ENCODE measurements at places on chromosomes 5 and 9.

- DNase-seq = no peak
Measured at GRCh38 chr5:4758996-4759395, 381.1 kb upstream of the ADAMTS16 start.

- no peak for DNase-seq
Measured at GRCh38 chr5:72267685-72268084, 52.4 kb downstream of the MRPS27 start.

DNA sequence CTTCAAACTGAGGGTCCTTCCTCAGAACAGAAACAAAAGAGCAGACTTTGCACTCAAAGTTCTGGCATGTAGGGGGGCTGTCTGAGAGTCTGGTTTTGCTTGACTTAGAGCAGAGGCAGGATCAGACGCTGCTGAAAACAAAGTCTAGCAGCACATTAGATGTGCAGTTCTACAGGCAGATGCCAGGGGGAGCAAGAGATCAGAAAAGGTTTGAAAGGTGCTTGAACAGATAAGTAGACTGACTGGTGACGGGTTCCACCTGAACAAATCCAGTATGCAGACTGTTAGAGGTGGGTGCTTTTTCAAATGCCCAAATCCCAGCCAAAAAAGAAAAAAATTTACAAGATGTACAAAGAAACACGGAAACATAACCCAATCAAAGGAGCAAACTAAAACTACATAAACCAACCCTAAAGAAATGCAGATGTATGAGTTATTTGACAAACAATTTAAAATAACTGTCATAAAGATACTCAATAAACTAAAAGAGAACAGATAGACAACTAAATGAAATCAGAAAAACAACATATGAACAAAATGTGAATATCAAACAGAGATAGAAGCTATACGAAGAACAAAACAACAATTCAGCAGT is 194.7 kb upstream of the FREM1 start:
- DNase-seq = peak; percentile 15

- DNase-seq = no peak
Measured at GRCh38 chr9:121160025-121160424, 41.6 kb downstream of the RAB14 start.

DNA sequence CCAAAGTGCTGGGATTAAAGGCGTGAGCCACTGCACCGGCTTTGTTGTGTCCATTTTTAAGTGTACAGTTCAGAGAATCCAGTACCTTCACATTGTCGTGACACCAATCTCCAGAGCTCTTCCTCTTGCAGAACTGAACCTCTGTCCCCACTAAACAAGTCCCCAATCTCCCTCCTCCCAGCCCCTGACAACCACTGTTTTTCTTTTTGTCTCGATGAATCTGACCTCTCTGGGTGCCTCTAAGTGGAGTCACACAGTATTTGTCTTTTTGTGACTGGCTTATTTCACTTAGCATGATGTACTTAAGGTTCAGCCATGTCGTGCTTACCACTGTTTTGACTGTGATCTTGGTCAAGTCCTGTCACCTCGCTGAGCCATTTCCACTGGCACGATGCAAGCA is 1.6 kb downstream of the WDR38 start:
- no peak for DNase-seq

- no peak for DNase-seq
Measured at GRCh38 chr5:169160405-169160901, 140.5 kb downstream of the SLIT3 start.

DNA sequence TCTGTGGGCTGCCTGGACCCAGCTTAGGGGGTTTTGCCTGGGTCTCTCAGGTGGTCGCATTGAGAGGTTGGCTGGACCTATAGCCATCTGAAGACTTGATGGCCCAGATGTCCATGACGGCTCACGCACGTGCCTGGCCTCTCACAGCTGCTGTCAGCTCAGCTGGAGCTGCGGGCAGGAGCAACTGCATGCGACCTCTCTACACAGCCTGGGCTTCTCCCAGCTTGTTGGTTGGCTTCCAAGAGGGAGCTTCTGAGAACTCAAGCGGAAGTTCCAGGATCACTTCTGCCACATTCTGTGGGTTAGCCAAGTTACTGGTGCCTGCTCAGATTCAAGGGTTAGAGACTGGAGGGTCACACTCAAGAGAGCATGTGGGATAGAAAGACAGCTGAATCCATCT is 99.2 kb downstream of the DAPK1 start:
- no peak for DNase-seq

DNA sequence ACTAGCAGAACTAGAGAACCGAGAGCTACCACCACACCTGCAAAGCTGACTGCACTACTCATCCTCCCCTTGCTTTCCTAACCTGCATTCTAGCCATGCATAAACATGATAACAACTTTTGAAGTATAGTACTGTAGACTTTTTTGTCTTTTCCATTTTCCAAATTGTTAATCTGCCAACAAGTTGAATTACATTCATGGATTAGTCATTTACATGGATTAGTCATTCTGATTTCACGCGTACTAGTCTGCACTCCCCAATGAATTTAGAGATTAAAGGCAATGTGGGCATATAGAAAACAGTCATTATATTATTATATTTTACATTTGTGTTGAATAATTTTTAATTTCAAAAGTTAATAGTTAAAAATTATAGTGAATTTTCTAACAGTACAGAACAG is 81.4 kb downstream of the EDIL3 start:
- no peak for DNase-seq

DNA sequence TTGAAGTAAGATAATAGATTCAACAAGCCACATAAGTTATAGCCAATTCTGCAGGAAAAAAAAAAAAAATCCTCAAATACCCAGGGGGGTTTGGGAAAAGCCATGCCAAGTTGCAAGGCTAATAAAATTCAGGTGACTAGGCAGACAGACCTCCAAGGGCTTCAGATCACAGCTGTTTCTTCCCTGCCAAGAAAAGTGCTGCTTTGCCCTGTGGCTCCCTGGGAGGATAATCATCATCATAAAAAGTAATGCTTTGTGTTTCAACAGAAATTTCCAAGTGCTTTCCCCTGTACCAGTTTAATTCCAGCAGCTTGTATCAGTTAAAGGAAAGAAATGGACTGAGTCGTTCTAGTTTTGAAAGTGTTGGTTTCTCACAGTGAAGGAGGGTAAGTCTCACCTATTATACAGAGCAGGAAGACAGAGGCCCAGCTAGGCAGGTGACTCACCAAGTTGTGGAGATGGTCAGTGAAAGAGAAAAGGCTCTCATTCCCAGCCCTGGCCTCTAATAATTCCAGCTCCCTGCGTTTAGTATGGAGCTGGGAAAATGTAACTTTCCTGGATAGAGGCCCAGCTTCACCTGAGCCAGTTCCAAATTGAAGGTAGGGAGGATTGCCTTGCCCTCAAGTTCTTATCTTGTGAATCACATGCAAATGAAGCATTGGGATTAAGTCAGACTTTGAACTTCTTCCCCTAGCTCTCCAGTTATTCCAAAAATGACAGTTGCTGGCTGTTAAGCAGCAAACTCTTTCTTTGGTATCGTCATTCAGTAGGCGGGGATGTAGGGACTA is 263.4 kb downstream of the GRIA1 start:
- no peak for DNase-seq

DNA sequence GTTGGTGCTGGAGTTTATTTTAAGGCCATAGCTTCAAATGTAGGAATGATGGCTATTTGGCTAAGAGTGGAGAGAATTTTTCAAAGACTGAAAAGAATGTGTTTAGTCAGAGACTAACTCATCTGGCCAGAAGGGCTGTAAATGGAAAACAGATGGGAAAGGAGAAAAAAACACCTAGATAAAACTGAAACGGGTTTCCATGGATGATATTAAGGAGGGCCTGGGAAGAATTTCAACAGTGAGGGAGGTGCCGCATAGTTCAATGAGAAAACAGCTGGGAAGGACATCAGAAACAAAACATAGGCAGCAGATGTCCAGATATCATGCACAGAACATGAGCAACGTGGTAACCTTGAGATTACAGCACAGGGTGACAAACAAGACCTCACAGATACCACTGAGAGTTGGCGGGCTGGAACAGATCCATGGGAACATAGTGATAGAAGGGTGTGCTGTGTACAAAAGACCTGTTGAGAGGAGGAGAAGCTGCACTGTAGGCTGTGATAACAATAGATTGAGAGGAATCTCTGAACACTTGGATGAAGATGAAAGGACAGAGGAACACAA is 31.2 kb upstream of the RAD23B start:
- DNase-seq = no peak

- DNase-seq = no peak
Measured at GRCh38 chr9:6938447-6938846, 180.7 kb downstream of the KDM4C start.

- DNase-seq = no peak
Measured at GRCh38 chr9:136372561-136373299, 739 bp downstream of the CARD9 start.

DNA sequence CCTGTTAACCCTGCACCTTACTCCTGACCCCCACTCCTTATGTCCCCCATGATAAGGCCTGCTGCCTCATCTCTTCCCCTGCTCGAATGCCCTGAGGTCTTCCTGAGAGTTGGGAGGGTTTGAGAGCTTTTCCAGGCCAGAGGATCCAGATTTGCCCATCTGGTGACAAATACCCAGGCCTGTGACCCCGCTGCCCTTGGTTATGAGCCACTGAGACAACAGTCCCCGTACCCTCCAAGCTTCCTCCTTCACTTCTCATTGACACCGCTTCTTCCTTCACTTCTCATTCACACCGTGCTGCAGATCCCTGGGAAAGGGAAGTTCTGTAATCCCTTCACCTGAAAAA is 593 bp downstream of the GM2A start:
- DNase-seq = no peak

GRCh38 chr5:125559296-125559695 is 812.9 kb upstream of the ZNF608 start:
- no peak for DNase-seq

DNA sequence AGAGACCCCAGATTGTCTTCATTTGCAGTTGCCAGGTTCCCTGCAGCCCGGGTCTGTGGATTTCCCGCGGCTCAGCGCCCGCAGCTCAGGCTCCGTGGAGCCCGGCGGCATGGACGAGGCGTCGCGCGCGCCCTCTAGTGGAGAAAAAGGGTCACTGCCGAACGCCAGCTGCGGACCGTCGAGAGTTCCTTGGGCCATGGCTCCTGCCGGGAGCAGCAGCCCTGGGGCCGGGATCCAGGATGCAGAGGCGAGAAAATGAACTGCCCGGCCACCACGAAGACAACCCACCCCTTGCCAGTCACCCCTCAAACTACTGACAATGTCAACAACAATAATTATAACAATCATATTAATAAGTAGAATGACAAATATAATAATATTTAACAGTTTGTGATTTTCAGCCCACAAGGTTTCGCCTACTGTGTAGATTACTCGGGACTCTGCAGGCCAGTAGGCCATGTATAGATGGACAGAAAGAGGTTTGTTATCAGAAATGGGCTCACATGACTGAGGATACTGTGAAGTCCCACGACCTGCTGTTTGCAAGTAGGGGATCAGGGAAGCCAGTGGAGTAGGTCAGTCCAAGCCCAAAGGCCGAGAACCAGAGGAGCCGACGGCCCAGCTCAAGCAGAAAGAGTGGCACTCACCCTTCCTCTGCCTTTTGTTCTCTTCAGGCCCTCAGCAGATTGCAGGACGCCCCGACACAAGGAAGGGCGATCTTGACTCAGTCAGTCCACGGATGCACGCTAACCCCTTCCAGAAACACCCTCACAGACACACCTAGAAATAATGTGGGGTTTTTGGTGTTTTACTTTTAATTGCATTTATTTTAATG is 43.1 kb downstream of the BOD1 start:
- DNase-seq = peak; percentile 74

DNA sequence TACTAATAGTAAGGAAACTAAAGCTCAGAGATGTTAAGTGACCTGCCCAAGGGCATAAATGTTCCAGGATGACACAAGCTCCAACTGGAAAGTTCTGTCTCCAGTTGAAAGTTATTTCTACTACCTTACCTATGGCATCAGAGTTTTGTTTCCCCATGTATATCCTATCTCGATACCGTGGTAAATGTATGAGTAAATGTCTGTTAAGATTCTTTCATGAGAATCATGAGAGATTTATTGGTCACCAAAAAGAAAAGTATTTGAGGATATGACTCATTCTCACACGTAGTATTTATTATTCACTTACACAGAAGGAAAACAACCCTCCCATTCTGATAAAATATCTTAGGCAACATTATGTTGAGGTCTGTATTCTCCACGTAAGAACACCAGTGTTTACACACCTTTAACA is 11.1 kb upstream of the SHOC1 start:
- DNase-seq = no peak

GRCh38 chr9:8823131-8823895 is 1023.7 kb upstream of the DMAC1 start:
- no peak for DNase-seq

- no peak for DNase-seq
Measured at GRCh38 chr9:127112056-127112455, 10.4 kb downstream of the ANGPTL2 start.

GRCh38 chr9:68601081-68601480 is 60.4 kb upstream of the TMEM252 start:
- DNase-seq = no peak

- DNase-seq = no peak
Measured at GRCh38 chr9:114169029-114169951, 14.0 kb downstream of the COL27A1 start.

GRCh38 chr5:152723482-152723881 is 318.4 kb upstream of the NMUR2 start:
- DNase-seq = no peak

GRCh38 chr9:137423514-137424291 is 510 bp downstream of the NOXA1 start:
- DNase-seq = no peak

GRCh38 chr5:93039888-93040287 is 541.1 kb downstream of the NR2F1-AS1 start:
- DNase-seq = no peak

- DNase-seq = no peak
Measured at GRCh38 chr5:167105941-167106340, 1185.5 kb upstream of the WWC1 start.

DNA sequence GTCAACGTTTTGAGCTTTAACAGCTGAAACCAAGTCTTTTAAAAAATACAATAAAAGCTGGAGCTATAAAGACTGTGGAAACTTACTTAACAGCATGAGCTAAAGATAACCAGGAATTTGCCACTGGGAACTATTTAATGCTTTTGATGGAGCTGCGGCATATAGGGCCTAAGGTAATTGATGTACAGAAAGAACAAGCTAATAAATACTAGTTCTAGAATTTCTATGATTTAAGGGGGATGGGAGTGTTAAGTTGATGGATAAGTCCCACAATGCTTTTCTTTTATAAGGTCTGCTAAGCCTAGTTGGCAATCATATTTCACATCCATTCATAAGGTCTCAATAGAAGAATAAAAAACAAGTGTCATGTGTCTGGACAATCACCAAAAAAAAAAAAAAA is 334.0 kb upstream of the DMAC1 start:
- no peak for DNase-seq

DNA sequence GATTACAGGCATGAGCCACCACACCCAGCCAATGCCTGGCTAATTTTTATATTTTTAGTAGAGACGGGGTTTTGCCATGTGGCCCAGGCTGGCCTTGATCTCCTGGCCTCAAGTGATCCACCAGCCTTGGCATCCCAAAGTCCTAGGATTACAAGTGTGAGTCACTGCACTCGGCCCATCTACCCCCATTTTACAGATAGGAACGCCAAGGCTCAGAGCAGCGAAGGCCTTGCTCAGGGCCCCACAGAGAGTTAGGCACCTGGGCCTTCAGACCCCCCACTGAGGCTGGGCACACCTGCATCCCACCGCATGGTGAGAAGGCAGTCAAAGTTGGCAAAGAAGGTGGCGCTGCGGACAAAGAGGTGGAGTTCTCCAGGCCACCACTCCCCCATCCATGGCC is 143.1 kb downstream of the GAPVD1 start:
- no peak for DNase-seq

All from stimulated activated CD4-positive, alpha-beta T cell treated with anti-CD3 and anti-CD28 coated beads, Interleukin-2, amount 100 ng/mL, for 24 hours (primary cell).